NCI-H82 (cell line): ENCODE measurements at places on chromosomes 13 and 19.

GRCh38 chr19:35346193-35347052 is 1.3 kb upstream of the FFAR1 start:
- DNase-seq, result no peak

DNA sequence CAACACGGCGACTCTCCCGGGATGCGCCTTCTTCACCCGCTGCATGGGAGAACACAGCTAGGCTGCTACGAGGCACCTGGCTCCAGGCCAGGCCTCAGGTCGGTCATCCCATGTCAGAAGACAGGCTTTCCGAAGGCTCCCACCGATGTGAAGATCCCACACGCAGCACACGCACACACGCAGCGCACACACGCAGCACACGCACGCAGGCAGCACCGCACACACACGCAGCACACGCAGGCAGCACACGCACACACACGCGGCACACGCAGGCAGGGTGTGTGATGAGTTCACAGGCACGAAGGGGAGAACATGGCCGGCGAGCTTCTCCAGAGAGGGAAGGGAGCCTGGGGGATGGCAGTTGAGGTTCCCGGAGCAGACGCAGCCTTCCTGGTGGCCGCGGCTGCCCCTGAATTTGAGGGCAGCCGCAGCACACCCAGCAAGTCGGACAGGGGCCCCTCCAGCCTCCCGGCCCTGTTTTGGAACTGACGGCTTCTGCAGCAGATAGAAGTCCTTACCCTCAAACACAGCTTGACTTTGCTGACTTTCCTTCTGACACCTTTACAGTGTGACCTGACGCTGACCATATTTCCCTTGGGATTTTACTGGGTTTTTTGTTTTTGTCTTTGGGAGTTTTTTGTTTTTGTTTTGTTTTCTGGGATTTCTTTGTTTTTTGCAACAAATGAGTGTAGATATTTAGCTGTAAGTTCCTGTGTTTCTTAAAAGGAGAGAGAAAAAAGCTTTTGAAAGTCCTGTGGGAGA is 55.9 kb downstream of the RASA3 start:
- DNase-seq, result no peak

DNA sequence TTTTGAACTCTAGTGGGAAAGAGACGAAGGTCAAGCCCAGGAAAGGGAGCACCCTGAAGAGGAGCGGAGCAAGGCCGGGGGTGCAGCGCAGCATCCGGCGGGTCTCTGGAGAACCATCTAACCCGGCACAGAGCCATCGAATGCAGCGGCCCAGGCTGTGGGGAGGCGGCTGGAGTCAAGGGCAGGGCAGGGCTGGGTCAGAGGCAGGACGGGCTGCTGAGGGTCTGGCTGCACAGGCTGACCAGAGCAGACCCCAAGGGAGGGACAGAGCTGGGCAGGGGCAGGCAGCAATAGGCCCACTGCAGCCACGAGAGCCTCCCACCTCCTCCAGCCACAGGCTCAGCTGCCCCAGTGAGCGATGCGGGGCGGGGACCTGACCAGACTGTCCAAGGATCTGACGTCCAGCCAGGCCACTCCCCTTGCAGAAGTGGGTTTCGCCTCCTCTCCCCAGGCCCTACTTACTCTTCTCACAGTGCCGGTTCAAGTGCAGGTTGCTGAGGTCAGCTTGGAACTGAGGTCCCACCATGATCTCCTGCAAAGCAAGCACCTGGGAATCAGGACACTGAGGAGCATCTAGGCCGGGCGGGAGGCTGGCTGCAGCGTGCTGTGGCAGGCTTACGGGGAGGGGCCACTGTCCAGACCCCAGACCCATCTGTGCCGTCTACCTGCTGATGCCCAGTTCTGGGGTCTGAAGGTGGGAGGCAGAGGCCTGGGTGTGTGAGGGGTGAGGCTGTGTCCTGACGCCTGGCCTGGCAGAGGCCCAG is 19.2 kb downstream of the MIER2 start:
- DNase-seq, result no peak

DNA sequence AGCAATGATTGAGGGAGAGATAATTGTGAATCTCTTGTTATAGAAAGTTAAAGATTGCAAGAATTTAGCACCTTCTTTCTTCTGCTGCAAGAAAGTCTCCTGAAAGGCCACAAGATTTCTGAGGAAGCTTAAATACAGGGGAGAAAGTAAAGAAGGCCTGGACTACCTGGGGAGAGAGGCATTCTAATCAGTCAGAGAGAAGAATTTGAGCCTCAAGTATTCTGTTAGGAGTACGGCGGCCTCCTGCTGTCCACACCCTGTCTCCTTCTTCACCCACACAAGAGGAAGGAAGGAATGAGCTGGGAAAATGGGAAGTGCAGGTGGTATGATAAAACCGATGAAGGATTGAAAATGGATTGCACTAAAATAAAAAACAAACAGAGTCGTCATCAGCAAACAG is 474.7 kb downstream of the DIAPH3 start:
- DNase-seq, result peak; percentile 31

DNA sequence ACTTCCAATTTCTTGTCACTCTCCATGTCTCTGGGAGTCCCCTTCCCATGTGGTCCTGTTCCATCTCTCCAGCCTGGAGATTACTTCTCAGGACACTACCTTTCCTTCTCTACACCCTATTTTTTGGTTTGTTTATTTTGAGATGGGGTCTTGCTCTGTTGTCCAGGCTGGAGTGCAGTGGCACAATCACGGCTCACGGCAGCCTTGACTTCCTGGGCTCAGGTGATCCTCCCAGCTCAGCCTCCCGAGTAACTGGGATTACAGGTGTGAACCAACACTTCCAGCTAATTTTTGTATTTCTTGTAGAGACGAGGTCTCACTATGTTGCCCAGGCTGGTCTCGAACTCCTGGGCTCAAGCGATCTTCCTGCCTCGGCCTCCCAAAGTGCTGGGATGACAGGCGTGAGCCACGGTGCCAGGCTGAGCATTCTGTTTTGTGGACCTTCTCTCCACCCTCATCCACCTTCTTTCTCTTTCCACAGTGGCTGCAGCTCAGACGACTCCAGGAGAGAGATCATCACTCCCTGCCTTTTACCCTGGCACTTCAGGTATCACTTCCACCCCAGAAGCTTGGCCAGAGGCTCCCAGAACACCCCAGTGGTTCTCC is 644 bp downstream of the HCST start:
- no peak for DNase-seq

GRCh38 chr13:87981416-87981815 is 310.2 kb downstream of the SLITRK5 start:
- DNase-seq, result no peak

GRCh38 chr19:55440411-55441105 is 2.5 kb downstream of the SHISA7 start:
- peak; percentile 77 for DNase-seq

DNA sequence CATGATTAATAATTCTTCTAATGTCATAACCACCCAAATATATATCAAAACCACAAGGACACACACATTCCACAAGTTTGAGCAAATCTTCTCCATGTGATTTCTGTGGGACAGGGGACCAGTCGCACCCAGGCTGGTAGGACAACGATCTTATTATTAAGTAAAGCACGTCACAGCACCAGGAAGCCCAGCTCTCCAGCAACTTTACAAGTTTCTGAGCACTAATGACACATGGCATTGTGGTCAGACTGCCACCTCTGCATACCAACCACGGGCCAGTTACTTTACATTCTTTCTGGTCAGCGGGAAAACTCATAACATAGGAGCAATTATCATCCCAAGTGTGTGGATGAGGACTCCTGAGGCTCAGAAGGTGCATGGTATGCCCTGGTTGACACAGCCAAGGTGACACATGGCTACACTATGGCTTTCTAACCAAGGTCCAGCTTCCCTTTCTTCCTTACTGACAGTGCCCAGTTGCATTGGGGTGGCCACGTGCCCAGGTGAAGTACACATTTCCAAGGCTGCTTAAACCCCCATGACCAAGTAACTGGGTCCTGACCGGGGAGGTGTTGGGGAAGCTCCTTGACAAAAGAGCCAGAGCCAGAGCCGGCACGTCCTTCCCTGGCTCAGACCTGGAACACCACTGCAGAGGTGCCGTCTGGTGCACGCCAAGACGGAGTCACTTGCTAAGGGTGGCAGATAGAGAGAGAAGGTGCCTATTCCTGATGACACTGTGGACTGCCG is 27.4 kb downstream of the LATS2 start:
- DNase-seq, result no peak

DNA sequence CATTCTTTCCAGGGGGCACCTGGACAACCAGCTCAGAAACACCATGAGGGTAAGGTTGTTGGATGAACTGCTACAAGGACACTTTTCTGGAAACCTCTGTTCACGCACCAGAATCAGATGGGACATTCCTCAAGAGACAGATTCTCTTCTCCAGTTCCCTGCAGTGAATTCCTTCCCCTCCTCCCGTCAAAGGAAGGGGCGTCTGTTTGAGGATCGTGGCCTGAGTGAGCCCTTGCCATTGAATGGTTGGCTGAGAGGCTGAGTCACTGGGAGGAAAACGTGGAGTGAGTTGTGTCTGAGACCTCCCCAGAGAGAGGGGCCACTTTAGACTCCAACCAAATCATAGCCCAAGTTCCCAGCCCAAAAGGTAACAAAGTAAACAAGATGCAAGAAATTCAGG is 79.4 kb upstream of the ZNF507 start:
- no peak for DNase-seq

DNA sequence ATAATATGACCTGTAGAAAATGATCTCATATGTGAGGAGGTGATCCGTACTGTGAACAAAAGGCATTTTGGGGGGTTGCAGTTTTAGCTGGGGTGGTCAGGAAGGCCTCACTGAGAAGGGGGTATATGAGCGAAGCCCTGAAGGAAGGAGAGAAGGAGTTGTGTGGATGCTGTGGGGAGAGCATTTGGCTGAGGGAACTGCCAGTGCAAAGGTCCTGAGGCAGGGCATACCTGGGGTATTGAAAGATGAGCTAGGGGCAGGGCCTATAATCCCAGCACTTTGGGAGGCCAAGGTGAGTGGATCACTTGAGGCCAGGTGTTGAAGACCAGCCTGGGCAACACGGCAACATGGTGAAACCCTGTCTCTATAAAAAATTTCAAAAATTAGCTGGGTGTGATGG is 2.5 kb downstream of the SELENOV start:
- DNase-seq, result no peak

DNA sequence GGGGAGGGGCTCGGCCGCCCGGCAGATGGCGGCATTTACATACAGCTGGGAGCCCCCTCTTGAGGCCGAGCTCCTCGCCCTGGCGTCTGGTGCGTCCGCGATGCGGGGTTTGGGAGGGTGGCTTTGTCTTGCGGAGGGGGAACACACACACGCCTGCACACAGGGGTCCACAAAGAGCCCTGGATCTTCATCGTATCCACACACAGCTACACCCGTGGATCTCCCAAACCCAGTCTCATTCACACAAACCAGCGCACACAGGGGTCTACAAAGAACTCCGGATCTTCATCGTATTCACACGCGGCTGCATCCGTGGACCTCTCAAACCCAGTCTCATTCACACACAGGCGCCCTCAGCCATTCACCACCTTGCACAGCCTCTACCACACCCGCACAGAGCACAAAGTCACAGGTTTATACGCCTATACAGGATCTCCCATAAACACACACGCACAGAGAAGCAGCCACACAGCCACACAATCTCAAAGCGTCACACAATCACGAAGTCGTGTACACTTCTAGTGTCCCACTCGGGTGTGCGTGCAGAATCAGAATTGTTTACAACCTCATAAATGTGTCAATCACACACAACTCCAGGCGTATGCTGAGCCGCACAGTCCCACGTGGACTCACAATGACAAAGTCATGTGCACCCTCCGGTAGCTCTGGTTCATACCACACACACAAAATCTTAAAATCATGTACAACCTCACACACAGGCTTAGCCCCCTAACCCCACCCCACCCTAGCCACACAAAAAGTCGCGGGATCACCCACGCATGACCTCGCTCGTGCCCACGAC is 550 bp upstream of the DLL3 start:
- DNase-seq, result peak; percentile 88

- no peak for DNase-seq
These were observed 31.3 kb upstream of the ASF1B start for GRCh38 chr19:14167576-14168138.

- DNase-seq, result no peak
These were observed 15.7 kb downstream of the SERPINE3 start for GRCh38 chr13:51355217-51355616.

DNA sequence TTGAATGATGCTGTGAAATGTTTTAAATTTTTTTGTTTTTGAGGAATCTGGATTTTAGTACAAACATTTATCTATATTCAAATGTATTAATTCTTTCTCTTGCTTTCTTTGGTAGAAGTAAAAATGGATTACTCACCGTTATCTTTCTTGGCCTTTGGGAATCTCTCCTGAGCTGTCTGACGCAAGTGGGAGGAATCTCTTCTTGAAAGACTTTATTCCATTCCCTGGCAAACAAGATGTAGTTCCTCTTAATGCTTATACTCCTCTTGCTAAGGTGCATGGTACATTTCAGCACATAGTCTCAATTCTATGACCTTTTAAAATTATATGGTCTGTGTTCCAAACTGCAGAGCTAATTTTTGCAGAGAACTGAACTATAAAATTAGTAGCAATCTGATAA is 246.2 kb upstream of the SLC10A2 start:
- no peak for DNase-seq
